Naive thymus-derived CD4-positive, alpha-beta T cell (primary cell): ENCODE measurements at places on chromosomes 2 and 18. TPM values are rescaled to one million over a fixed set of nuclear protein-coding genes. Genes with fewer than 3 reads are reported as not detected.
A peak's percentile ranks its signal among the peaks of the same experiment; 100 is the strongest.

- no peak for DNase-seq
Measured at GRCh38 chr2:25928668-25929067, 50.4 kb upstream of the ASXL2 start.

SP100 gene
- 191 TPM for polyA plus RNA-seq

HOXD1 gene
- not detected for polyA plus RNA-seq

DNA sequence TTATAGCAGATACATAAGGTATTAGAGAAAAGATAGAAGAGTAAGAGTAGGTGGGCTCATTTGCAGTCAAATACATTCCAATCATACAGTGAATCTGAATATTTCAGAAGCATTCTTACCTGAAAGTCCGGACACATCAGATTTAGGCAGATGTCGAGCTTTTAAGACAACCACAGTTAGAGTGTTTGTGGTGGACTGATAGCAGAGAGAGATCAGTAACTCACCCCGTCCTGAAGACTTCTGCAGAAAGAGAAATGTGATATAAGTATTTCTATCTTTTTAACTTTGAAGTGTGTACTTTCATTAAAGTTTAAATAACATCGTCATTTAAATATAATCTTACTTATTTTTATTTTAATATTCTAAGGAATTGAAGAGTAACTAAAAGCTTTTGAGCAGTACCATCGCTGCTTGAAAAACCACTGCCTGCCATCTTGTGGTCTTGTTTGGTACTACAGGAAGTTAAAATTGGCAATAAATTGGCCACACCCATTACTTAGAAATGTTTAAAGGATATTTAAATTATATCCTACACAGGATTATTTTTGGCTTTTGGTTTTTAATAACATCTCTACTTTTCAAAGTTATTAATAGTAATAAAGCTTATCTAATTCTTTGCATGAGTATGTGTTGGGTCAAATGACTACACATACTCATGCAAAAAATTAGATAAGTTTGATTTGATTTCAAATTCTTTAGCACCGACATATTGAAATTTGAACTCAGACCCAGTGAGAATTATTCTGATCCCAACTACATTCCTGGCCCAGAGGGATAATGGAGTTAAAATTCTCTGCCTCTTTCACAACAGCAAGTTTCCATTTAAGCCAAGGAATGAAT, 5.5 kb downstream of the SYT4 start:
- DNase-seq = no peak

LRRTM4 gene
- not detected for polyA plus RNA-seq

GRCh38 chr2:188845692-188846091, 128.5 kb upstream of the COL3A1 start:
- no peak for DNase-seq

DNA sequence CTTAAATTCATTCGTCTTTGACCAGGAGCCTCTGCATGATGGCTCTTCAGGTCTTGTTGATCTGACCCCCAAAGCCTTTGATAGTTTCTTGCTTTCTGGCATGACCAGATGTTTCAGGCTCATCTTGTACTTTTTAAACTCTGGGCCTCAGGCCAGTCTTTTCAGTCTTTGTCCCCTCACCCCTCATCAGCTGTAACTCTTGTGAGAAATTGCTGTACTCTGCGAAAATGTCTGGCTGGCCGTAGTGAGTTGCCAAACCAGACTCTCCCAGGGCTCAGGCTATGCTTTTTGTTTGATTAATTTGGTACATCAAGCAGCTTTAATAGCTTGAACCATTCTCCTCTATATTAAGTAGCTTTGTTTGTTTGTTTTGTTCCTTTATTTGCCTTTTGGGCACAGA, 75.9 kb downstream of the BABAM2 start:
- no peak for DNase-seq

GRCh38 chr2:135095591-135095990, 43.5 kb downstream of the RAB3GAP1 start:
- no peak for DNase-seq

DNA sequence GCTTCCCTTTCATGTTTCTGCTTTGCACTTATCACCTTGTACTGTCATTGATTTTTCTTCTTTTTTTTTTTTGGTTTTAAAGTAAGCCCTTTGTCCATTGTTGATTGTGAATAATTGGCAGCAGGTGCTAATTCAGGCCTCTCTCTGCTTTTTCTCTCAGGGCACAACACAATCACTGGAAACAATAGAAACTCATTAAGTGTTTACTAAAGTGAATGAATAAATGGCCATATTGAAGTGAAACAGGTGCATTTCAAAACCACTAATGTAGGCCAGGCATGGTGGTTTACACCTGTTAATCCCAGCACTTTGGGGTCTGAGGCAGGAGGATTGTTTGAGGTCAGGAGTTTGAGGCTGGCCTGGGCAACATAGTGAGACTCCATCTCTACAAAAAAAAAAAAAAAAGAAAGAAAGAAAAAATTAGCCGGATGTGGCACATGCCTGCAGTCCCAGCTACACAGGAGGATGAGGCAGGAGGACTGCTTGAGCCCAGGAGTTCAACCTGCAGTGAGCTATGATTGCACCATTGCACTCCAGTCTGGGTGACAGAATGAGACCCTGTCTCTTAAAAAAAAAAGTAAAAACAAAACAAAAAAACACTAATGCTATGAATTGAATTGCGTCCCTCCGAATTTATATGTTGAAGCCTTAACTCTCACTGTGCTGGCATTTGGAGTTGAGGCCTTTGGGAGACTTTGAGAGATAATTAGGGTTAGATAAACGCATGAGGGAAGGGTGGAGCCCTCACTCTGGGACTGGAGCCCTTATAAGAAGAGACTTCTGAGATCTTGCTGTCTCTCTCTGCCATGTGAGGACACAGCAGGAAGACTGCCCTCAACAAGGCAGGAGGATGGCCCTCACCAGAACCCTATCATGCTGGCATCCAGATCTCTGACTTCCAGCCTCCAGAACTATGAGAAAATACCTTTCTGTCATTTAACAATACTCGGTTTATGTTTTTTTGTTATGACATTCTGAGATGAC, 19.9 kb downstream of the SLC38A11 start:
- no peak for DNase-seq

- no peak for DNase-seq
Measured at GRCh38 chr2:9914384-9915065, 37.0 kb upstream of the GRHL1 start.

DNA sequence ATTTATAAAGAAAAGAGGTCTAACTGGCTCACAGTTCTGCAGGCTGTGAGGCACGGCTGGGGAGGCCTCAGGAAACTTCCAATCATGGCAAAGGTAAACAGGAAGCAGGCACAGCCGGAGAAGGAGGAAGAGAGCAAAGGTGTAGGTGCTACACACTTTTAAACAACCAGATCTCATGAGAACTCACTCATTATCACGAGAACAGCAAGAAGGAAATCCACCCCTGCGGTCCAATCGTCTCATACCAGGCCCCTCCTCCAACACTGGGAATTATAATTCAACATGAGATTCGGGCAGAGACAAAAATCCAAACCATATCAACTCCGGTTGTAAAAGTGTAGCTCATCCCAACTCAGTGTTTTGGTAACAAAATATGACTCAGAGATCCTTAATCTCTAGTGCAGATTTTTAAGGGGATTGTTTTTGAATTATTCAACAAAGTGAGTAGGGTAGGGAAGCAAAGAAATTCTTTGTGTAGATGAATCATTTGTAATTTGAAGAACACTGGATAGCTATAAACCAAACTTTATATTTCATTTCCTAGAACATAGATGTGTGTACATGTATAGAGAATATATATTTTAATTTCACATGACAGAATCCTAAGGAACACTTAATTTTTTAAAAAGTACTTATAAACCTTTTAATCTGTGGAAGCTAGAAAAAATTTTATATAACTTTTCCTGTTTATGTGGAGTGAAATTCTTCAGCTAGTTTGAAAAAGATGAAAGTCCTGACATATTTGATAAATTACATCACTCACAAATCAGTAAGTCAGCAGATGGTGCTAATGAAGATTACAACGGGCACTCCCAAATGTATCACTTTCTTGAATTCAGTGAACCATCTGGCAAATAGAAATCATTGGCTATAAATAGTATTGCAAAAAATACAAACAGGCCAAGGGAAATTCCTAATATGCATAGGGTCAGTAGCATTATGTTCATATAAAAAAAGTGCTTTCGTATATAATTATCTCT, 130.1 kb downstream of the OLA1 start:
- DNase-seq = no peak

EVX2 gene
- polyA plus RNA-seq = not detected

- DNase-seq = peak; percentile 83
Measured at GRCh38 chr2:73214120-73215035, at the start of gene SMYD5. SMYD5 (plus strand) TSS chr2:73214245; CDS start chr2:73214267, 22 bp downstream.

KCNF1 gene
- polyA plus RNA-seq = not detected
